ENCODE measurements at places on chromosomes 11 and 22.

DNA sequence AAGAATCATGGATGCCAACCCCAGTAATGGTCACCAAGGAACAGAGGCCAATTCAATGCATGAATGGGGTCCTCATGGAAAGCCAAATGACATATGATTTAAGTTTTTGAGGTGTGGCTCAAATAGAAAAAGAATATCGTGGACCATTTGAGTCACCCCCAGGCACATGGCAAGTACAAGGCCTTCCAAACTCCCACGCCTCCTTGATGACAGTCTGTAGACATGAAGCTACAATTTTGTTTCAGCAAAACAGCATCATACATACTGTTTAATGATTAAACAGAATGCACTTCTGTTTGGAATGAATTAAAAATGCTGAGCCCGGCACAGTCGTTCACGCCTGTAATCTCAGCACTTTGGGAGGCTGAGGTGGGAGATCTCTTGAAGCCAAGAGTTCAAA is 7.4 kb downstream of the FADD start:
- H3K4me3 ChIP-seq = no peak overlapping the region
- no peaks in the 10 kb centered on the region for H3K27me3 ChIP-seq
- no peak for DNase-seq
- H3K27ac ChIP-seq = peak overlapping the region; percentile 62

DNA sequence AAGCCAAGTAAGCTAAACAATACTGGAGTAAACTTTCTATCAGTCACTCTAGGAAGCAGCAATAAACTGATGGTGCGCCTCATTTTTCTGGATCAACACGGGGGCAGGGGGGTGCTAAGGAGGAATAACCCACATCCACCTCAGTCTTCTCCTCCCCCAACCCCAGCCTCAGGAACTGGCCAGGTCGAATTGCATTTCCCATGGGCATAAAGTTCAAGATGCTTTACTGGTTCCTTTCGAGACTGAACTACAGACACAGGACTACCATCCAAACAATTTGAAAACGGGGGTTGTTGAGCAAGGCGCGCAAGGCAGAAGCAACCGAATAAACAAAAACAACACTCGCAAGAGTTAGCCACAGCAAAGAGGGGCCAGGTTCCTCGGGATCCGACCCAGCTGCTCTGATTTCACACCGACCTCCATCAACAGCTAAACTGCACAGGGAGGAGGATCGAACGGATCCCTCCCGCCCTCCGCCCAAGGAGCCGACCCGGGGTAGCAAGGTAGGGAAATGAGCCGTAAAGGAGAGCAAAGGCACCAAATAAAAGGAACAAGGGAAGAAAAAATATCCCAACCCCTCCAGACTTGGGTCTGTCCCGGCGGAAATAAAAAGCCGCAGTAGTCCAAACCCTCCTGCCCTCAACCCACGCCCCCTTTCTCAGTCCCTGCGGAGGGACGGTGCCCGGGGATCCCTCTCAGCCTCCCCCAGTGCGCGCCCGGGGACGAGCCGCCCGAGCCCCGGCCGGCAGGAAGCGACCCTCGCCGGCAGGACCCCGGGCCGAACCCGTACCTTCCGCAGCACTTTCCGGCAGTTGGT is 801 bp downstream of the SESN3 start:
- 0 out of 2 replicates have a peak, but pooled peaks cover 10% of the 10 kb centered on the region for H3K4me1 ChIP-seq
- H3K36me3 ChIP-seq = no peaks in the 10 kb centered on the region
- no peak overlapping the region for H3K27ac ChIP-seq
- peak overlapping the region; percentile 68 for H3K4me3 ChIP-seq
- no peak for DNase-seq
- H3K27me3 ChIP-seq = peaks cover 56% of the 10 kb centered on the region

GRCh38 chr11:128326791-128327190 is 260.6 kb downstream of the ETS1 start:
- no peak for DNase-seq
- no peaks in the 10 kb centered on the region for H3K4me1 ChIP-seq
- H3K27ac ChIP-seq = no peak overlapping the region

GRCh38 chr22:26573026-26573662 is 16.8 kb downstream of the TPST2 start:
- no peak overlapping the region for H3K4me3 ChIP-seq
- H3K36me3 ChIP-seq = no peaks in the 10 kb centered on the region
- H3K27ac ChIP-seq = no peak overlapping the region
- no peaks in the 10 kb centered on the region for H3K4me1 ChIP-seq

- no peak overlapping the region for H3K27ac ChIP-seq
- no peaks in the 10 kb centered on the region for H3K27me3 ChIP-seq
- H3K4me3 ChIP-seq = no peak overlapping the region
- no peaks in the 10 kb centered on the region for H3K4me1 ChIP-seq
Observed at GRCh38 chr22:47901911-47902310, 1139.5 kb downstream of the TBC1D22A start.

- peak overlapping the region; percentile 77 for H3K4me3 ChIP-seq
- no peak for DNase-seq
- H3K27me3 ChIP-seq = no peaks in the 10 kb centered on the region
- H3K4me1 ChIP-seq = peaks cover 45% of the 10 kb centered on the region
Observed at GRCh38 chr11:8689726-8690255, 7.2 kb downstream of the RPL27A start.

DNA sequence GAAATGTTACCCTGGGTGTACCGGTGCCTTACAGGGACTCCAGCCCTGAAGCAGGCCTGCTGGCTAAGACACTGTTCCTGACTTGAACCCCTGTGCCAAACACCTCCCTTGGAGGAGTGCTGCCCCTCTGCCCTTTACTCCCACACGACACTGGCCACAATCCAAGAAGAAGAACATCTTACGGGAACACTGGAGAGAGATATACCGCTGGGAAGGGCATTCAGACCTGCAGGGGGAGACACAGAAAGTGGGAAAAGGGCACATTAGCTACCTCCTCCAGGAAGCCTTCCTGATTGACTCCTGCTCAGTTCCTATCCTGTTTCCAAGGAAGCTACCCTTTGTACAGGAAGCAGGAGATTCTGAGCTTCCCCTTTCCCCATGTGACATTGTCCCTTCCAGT is 18.7 kb downstream of the TMPRSS13 start:
- H3K4me1 ChIP-seq = peaks cover 5% of the 10 kb centered on the region
- H3K36me3 ChIP-seq = no peaks in the 10 kb centered on the region
- no peak overlapping the region for H3K4me3 ChIP-seq
- H3K27ac ChIP-seq = no peak overlapping the region

GRCh38 chr22:29689880-29690213 is 30.0 kb upstream of the CABP7 start:
- H3K4me1 ChIP-seq = no peaks in the 10 kb centered on the region
- H3K27ac ChIP-seq = no peak overlapping the region
- peaks cover 14% of the 10 kb centered on the region for H3K36me3 ChIP-seq
- no peak overlapping the region for H3K4me3 ChIP-seq

DNA sequence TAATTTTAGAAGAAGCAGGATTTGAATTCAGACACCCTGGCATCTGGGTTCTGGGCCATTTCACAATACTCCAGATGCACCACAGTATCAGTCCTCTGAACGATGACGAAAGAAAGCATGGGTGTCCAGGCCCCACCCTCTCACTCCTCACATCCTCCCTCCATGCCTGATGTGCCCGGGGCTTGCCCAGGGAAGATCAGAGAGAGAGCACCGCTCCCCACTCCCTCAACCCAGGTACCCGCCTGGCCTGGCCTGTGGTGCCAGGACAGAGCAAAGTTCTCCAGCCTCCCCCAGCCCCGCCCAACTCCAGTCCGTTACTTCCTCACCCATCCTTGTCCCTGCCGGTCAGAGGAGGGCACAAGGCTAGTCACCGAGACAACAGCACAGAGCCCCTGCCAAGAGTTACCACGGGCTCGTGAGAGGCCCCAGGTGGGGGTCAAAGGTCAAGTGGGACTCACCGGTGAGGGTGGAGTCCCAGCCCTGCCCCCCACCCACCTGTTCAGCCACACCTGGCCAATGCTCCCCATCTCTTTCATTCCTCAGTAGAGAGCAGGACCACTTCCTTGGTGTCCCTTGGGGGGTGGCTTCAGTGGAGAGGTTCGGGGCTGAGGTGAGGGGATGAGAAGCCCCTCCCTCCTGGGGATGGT is 8.1 kb downstream of the BCL9L start:
- peak overlapping the region; percentile 97 for H3K27ac ChIP-seq
- no peaks in the 10 kb centered on the region for H3K27me3 ChIP-seq
- peak overlapping the region; percentile 45 for H3K4me3 ChIP-seq
- peak; percentile 52 for DNase-seq
- H3K36me3 ChIP-seq = no peaks in the 10 kb centered on the region

DNA sequence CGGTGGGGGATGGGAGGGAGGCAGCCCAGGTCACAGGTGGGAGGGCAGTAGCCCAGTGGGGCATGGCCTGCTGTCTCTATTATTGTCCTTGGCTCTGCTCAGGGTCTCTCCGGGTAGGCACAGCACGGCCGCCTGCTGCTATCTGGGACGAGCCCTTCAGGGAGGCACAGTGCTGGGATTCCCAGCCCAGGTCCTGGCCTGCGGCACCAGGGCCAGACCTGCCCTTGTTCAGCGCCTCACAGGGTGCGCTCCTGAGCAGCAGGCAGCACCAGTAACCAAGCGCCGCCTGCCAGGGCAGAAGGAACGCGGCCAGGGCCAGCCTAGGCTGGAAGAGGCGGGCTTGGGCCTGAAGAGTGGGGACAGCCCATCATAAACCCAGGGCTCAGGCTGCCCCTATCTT is 151.0 kb downstream of the MPPED1 start:
- H3K4me1 ChIP-seq = no peaks in the 10 kb centered on the region
- H3K27ac ChIP-seq = no peak overlapping the region
- no peak overlapping the region for H3K4me3 ChIP-seq
- H3K27me3 ChIP-seq = no peaks in the 10 kb centered on the region
- no peak for DNase-seq

DNA sequence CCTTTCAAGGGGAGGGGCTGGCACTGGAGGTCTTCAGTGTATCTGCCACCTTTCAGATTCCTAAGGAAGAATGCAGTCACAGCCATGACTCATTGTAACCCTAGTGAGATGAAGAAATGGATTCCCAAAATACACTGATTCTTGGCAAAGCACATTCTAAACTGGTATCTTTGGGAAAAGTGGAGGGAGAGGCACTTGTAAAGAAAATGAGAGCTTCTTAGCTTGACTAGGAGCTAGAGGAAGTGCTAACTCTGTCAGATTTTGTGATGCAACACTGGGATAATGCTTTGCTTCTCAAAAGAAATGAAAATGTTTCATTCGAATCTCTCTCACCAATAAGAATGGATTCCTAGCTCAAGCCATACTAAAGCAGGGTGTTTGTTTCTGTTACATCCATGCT is 14.3 kb downstream of the NRIP3 start:
- H3K36me3 ChIP-seq = no peaks in the 10 kb centered on the region
- no peak overlapping the region for H3K27ac ChIP-seq
- no peak overlapping the region for H3K4me3 ChIP-seq
- H3K4me1 ChIP-seq = peaks cover 7% of the 10 kb centered on the region
- H3K27me3 ChIP-seq = no peaks in the 10 kb centered on the region
- DNase-seq = peak; percentile 15

- peak; percentile 84 for DNase-seq
- H3K4me3 ChIP-seq = peak overlapping the region; percentile 97
- peaks cover 35% of the 10 kb centered on the region for H3K4me1 ChIP-seq
- H3K36me3 ChIP-seq = peaks cover 16% of the 10 kb centered on the region
Observed at GRCh38 chr11:65043881-65044501, 3.0 kb downstream of the SAC3D1 start.

DNA sequence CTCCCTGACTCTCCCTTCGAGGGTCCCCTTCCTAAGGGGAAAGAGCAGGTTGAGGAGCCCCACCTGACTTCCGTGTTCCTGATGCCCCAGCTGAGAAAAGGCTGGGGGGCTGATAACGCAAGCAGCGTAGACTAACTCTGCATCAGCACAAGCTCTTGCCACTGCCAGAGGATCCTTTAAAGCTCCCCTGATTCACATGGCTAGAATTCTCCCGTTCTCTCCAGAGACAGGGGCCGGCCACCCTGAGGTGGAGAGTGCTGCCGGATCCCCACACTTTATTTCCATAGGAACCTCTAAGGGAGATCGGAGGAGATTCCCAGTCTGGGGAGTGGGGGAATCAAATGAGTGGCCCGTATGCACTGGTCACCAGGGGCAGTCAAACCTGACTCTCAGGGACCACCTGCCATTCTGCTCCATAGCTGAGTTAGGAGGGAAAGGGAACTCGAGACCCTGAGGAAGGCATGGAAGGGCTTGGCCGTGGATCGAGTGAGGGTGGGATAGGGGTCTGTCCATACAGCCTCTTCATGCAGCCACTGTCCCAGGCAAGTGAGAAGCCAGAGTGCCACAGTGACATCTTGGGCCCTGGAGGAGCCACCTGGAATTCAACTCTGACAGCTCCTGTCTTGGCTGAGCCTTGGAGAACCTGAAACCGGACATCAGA is 1.4 kb upstream of the VSIG10L2 start:
- DNase-seq = no peak
- H3K4me1 ChIP-seq = peaks cover 6% of the 10 kb centered on the region
- H3K27me3 ChIP-seq = no peaks in the 10 kb centered on the region

- no peaks in the 10 kb centered on the region for H3K27me3 ChIP-seq
- no peaks in the 10 kb centered on the region for H3K36me3 ChIP-seq
- no peak overlapping the region for H3K27ac ChIP-seq
- no peak overlapping the region for H3K4me3 ChIP-seq
- H3K4me1 ChIP-seq = no peaks in the 10 kb centered on the region
Observed at GRCh38 chr11:115695677-115696364, 191.6 kb upstream of the CADM1 start.

DNA sequence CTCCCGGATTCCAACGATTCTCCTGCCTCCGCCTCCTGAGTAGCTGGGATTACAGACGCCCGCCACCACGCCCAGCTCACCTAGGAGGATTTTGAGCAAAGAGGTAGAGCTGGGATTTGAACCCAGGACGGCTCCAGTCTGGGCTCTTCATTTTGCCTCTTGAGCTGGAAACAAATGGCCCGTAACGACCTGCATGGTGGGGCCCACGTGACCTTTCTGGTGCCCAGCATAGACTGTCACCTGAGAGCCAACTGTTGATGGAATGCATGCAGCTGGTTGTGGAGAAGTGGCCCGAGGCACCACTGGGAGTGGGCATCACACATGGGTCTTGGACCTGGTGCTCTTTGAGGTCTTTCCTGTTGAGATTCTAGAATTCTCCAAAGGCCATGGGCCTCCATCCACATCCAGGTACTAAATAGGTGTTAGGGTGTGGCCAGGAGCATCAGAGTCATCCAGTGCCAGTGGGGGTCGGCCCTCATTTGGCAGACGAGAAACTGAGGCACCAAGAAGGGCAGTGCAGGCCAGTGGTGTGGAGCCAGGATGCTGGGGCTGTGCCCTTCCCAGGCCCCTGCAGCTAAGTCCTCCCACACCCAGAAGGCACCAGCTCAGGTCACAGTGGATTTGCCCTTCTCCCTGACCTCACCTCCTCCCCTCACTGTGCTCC is 3.9 kb downstream of the ATF4 start:
- H3K4me3 ChIP-seq = no peak overlapping the region
- H3K27me3 ChIP-seq = no peaks in the 10 kb centered on the region
- H3K27ac ChIP-seq = no peak overlapping the region

DNA sequence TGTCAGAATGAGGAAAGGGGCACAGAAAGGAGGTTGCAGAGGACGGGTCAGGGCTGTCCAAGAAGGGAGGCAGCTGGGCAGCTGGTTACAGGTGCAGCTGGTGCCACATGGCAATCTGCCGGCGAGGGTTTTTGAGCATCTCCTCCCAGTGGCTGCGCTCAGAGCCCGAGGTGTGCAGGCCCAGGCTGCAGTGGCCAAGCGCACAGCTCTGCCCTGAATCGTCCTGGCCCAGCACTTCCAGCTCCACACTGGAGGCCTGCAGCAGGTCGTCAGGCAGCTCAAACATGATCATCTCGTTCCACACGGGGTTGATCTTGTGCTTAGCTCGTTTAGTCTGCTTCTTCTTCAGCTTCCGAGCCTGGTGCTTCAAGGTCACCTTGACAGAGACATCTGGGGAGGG is 42.2 kb downstream of the SYT13 start:
- DNase-seq = no peak
- no peaks in the 10 kb centered on the region for H3K4me1 ChIP-seq
- no peak overlapping the region for H3K27ac ChIP-seq
- H3K27me3 ChIP-seq = 0 out of 2 replicates have a peak, but pooled peaks cover 4% of the 10 kb centered on the region

- DNase-seq = no peak
- H3K4me1 ChIP-seq = peaks cover 5% of the 10 kb centered on the region
- no peak overlapping the region for H3K4me3 ChIP-seq
Observed at GRCh38 chr22:18148293-18148965, 1.5 kb upstream of the USP18 start.

All from PC-3 (cell line).